ENCODE measurements at places on chromosomes 4 and X.

- no peak for DNase-seq
Measured at GRCh38 chr4:3382251-3382650, 59.5 kb upstream of the HGFAC start.

DNA sequence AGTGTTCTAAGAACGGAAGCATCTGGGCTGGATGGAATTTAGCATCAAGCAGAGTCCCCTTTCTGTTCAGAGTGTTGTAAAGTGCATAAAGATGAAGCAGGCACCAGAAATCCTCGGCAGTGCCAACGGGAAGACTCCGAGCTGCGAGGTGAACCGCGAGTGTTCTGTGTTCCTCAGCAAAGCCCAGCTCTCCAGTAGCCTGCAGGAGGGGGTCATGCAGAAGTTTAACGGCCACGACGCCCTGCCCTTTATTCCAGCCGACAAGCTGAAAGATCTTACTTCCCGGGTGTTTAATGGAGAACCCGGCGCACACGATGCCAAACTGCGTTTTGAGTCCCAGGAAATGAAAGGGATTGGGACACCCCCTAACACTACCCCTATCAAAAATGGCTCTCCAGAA is 29.4 kb downstream of the NSD2 start:
- DNase-seq: no peak

DNA sequence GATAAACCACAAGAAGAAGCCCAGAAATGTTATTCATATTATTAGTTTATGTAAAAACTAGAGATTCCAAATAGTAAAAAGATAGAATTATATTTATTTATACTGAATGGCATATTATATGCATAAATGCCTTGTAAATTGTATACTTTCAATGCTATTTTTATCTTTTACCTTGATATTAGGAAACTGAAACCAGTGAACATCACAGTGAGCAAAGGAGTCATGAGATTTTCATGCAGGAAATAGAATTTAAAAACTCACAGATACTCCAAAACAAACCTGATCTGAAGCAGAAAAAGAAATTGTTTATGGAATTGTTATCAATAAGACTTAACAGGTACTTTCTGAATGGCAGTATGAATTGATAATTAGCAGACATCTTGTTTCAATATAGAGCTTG is 207.3 kb upstream of the CENPE start:
- no peak for DNase-seq

DNA sequence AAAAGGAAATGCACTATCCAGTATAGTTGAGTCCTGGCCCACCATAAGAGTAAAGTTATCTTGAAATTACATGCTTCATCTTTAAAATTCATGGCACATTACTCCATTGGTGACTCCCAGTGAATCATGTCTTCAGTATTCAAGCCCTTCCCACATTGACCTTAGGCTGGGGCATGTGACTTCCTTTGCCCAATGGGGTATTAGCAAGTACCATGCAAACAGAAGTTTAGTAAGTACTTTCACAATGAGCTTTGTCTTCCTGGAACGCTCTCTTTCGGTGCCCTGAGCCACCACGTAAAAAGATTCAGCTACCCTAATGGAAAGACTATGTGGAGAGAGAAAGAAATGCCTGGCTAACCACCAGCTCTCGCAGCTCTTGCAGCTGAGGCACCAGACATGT is 235.4 kb downstream of the HNRNPD start:
- no peak for DNase-seq

GRCh38 chr4:139658586-139659382 is 6.8 kb upstream of the MGST2 start:
- no peak for DNase-seq

DNA sequence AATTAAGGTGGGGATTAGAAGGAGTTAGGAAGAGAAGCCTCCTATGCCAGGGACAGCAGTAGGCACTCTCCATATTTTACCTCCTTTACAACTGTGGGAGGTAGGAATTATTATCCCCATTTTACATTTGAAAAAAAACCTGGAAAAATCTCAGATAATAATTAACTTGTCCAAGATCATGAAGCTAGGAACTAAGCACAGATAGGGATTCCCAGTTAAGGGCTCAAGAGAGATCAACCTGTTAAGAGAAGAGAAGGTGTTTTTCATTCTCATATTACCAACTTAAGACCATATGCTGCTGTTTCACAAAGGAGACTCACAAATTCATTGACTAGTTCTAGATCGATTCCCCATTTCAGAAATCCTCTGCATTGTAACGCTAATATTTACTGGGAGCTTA is 16.1 kb upstream of the FAM47E start:
- DNase-seq: no peak

DNA sequence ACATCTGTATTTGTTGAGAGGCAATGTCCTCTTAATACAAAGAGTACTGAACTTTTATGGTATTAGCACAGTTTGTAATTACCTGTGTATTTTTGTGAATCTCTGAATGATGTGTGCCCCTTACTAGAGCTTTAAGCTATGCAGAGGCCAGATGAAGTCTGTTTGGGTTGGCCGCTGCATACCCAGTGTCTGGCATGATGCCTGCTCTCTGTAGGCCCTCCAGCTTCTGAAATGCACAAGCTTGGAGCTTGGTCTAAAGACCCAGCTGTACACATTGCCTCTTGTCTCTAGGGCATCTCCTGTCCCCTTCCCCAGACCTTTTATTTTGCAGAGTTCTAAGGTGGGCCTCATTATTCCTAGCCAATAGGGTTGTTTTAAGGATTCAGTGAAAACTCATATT is 68.6 kb downstream of the CDS1 start:
- peak; percentile 10 for DNase-seq

GRCh38 chr4:20444599-20445337 is 193.1 kb downstream of the SLIT2 start:
- no peak for DNase-seq

- no peak for DNase-seq
Measured at GRCh38 chr4:2795300-2795892, 2.5 kb downstream of the SH3BP2 start.

- DNase-seq: no peak
Measured at GRCh38 chr4:17788956-17789355, 7.5 kb upstream of the FAM184B start.

DNA sequence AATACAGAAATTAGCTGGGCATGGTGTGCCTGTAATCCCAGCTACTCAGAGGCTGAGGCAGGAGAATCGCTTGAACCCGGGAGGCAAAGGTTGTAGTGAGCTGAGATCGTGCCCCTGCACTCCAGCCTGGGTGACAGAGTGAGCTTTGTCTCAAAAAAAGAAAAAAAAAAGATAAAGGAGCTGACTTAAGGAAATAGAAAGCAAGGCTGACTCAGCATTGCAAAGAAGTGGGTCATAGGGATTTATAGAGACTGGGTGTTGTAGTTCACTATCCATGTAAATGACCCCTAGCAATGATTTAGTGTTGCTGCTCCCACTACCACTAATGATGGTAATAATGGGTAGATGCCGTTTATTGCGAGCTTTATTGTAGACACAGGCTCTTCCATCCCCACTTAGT is 47.6 kb downstream of the ADD1 start:
- no peak for DNase-seq

- no peak for DNase-seq
Measured at GRCh38 chr4:181146051-181146450, 1097.2 kb upstream of the TENM3 start.

GRCh38 chr4:30269850-30270249 is 450.3 kb upstream of the PCDH7 start:
- no peak for DNase-seq

- no peak for DNase-seq
Measured at GRCh38 chr4:20283039-20283438, 31.3 kb downstream of the SLIT2 start.

- no peak for DNase-seq
Measured at GRCh38 chrX:95733426-95733825, 951.2 kb upstream of the DIAPH2 start.

GRCh38 chr4:38665551-38666411 is 1.8 kb downstream of the KLF3 start:
- no peak for DNase-seq

DNA sequence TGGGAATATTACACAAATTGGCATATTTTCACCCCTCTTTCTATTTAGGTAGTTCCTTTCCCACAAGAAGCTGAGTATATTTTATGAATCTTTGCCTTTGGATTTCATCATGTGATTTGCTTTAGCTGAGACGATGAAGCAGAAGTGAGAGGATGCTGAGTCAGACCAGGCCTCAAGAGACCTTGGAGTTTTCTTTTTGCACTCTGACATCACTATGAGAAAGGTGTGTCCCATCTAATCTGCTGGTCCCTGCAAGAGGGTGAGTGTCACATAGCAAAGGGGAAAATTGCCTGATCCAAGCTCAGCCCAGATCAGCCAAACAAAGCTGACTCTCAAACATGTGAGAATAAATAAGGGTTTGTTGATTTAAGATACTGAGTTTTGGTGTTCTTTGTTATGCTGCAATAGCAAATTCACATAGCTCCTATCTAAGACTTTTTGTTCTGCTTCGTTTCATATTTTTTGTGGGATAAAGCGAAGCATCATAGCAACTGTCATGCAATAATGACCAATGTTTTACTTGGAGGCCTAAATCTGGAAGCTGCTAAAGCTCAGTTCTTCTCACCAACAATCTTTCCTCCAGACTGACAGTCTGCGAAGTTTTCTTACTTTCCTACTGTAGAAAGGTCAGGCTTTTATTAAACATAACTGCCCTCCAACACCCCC is 176.9 kb downstream of the PDHA2 start:
- no peak for DNase-seq

GRCh38 chr4:61445374-61446063 is 245.4 kb downstream of the ADGRL3 start:
- DNase-seq: no peak

- no peak for DNase-seq
Measured at GRCh38 chrX:120759685-120760084, 116.0 kb downstream of the CT47B1 start.

DNA sequence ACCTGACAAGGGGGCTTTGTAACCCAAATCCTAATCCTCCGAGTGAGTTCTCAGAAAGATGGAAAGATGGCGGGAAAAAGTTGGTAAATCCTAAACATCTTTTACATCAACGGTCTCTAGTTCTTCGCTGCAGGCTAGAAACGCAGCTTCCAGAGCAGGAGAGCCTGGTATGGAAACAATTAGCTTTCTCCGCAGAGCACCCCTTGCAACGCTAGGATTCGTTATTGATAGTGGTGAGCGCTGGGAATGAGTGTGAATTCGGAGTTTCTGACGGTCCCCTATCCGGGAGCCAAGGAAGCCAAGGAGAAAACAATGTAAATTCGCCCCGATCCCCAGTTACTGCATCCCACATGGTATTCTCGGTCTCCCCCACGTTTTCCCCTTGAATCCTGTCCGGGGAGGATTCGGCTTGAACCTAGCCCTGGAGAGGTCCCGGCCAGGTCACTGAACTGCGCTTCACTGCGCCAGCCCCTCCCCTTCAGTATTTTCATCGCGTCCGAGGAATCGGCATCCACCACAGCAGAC is 4.7 kb upstream of the NEUROG2 start:
- DNase-seq: no peak

DNA sequence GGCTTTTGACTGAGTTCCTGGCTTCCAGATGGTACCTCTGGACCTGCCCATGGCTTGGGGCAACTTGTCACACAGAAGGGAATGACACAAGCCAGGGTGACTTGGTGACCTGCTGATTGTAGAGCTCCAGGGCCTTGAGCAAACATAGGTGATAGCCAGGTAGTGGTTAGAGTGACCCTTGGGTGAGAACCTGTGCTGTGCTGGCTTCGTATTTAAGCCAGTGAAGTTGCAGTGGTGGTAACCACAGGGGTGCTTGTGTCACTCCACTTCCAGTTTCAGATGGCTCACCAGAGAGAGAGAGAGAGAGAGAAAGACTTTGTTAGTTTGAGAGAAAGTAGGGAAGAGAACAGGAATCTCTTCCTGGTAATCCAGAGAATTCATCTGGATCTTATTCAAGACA is 471.6 kb downstream of the ZIC3 start:
- no peak for DNase-seq

DNA sequence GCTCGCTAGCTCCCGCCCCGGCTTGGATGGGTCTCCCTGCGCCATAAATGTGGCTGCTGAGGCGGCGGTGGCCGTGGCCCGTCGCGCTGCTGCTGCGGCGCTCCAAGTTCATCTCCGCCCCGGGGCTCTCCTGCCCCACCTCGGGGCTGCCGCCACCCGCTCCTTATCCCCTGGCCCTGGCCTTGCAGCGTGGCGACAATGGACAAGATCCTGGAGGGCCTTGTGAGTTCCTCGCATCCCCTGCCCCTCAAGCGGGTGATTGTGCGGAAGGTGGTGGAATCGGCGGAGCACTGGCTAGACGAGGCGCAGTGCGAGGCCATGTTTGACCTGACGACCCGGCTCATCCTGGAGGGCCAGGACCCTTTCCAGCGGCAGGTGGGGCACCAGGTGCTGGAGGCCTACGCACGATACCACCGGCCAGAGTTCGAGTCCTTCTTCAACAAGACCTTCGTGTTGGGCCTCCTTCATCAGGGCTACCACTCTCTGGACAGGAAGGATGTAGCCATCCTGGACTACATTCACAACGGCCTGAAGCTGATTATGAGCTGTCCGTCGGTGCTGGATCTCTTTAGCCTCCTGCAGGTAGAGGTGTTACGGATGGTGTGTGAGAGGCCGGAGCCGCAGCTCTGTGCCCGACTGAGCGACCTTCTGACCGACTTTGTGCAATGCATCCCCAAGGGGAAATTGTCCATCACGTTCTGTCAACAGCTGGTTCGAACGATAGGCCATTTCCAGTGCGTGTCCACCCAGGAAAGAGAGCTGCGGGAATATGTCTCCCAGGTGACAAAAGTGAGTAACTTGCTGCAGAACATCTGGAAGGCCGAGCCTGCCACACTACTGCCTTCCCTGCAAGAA is 763 bp downstream of the USP38 start:
- DNase-seq: no peak

- DNase-seq: no peak
Measured at GRCh38 chr4:36316607-36317006, 35.2 kb downstream of the DTHD1 start.

DNA sequence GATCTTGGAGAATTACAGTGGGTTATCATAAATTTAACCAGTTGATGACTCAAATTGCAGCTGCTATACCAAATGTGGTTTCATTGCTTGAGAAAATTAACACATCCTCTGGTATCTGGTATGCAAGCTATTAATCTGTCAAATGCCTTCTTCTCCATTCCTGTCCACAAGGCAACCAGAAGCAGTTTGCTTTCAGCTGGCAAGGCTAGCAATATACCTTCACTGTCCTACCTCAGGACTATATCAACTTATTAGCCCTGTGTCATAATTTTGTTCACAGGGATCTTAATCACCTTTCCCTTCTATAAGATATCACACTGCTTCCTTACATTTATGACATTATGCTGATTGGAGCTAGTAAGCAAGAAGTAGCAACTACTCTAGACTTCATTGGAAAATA is 110.0 kb upstream of the GPC3 start:
- DNase-seq: no peak

- DNase-seq: no peak
Measured at GRCh38 chrX:41478381-41478911, 31.3 kb downstream of the NYX start.
